ENCODE measurements at places on chromosomes 12 and 14.

DNA sequence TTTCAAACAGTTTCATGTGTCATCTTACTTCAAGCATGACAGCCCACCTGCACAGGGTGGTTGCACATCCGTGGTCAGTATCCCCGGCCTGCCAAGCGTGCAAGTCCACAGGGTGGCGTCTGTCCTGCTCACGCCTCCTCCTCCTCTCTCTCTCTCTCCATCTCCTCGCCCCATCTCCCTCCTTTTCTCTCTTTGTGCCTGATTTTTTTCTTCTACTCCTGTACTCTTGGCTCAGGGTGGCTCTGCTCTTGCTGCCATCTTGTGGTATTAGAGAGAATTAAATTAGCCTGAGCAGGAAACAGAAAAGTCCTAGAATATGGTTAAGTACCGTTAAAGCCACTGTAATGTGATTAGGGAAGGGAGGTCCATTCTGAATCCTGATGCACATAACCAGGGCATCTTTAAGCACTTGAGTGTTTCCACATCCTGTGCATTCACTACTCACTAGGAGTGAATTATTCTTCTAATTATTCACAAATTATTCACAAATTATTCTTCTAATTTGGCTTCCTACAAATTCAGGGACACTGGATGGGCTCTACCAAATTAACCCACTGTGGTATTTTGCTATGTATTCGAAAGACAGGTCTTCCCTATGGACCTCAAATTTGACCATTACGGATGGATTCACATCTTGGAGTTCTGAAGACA lies 25.5 kb upstream of the DTX1 start:
- peak; percentile 21 for DNase-seq

GRCh38 chr12:27996761-27997160 lies 24.2 kb upstream of the PTHLH start:
- no peak for DNase-seq

DNA sequence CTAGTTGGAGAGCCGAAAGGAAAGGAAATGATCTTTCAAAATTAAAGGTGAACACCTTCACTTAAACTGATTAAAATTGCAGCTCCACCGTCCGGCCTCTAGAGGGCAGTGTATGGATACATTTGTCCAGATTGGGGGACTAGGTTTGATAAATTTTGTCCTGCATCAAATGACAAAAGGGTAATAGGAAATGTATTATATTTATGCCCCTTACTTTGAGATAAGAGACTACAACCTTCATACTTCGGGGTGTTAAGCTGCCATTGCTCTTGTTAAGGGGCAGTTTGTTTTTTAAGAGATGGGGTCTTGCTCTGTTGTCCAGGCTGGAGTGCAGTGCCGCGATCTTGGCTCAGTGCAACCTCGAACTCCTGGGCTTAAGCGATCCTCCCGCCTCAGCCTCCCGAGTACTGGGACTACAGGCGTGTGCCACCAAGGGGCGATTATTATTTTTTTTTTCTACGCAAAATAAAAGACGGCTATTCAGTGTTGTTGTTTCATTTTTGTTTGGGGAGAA lies 818 bp upstream of the SUOX start:
- DNase-seq = peak; percentile 24

DNA sequence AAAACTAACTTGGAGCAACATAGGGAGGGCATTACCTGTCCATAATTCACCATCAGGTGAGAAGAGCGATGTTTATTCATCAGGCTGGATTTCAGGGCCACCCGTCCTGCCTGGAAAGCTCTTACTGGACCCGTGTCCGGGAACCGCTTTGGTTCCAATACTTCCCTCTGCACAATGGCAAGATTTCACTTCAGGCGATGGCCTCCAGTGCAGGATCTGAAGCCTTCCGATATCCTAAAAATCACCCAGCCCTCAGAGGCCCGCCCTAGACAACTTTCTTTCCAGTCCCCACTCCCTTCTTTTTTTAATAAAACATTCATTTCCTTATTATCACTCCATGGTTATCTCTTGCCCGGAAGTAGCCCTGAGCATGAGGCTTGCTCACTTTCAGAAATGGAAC lies 92.5 kb downstream of the BCL11B start:
- no peak for DNase-seq

GRCh38 chr12:39464976-39465695 lies 22.2 kb upstream of the KIF21A start:
- DNase-seq = no peak

GRCh38 chr12:40107803-40108620 lies 2.1 kb upstream of the SLC2A13 start:
- DNase-seq = no peak

DNA sequence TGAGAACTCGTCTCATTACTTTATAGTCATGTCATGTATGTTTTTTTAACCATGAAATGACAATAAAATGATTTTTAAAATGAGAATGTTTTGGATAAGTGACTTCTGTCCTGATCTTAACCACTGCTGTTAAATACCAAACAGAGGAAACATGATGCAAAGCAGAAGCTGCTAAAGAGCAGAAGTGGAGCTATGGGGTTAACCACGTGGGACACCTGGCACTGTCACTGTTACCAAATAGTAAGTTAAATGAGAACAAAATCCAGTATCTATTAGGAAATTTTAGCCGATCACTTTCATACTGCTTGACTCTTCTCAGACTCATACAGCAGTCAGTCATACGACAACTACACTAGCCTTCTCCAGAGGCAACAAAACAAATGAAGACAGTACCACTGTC lies 82.4 kb downstream of the SCAF11 start:
- DNase-seq = no peak

- DNase-seq = no peak
Observed at GRCh38 chr14:22291406-22291805, 297.6 kb downstream of the DAD1 start.

GRCh38 chr12:6635375-6635855 lies 344 bp downstream of the LPAR5 start:
- DNase-seq = no peak

DNA sequence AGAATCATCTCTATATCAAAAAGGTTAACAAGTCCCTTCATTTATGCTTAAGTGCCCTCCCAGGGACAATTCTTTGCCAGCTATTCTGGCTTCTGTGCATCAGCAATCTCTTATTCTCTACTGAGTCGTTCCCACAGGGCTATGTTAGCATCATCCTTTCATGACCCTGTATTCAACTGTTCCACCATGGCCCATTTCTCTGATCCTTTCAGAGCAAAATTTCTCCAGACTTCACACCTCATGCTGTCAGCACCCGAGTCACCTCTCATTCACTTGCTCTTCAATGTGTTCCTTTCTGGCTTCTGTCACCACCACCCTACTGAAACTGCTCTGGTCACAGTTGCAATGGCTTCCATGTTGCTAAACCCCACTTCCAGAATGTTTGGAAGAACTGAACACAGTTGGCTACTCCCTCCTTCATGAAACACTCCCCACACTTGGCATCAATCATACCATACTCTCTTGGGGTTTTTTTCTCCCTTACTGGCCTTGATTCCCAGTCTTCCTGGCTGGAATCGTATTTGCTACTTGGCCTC lies 159.5 kb upstream of the HMGA2 start:
- DNase-seq = no peak

DNA sequence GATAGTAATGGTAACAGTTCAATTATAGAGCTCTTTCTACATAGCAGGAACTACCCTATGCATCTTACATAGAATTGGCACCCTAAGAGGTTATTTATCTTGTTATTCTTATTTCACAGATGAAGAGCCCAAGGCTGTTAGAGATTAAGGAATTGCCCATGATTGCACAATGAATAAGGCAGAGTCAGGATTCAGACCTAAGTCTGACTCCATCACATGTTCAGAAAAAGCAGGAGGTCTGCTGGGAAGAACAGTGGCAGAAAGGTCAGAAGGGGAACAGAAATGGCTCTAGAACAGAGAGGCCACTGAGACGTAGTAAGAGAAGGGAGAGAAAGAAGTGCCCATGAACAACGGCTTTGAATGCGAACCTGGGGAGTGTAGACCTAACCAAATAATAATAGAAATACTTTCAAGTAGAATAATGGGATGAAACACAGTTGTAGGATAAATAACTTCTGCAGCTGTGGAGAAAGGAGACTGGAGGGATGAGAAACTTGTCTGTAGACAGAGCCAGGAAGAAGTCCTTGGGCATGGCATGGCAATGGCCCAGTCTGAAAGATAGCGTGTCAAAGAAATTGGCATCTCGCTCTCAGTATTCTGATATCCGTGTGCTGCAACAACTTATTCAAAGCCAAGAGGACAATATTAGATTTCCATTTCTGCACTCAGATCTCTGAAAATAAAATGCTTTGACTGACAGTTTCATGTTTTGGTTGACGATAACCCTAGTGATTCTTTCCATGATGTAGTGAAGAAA lies 17.6 kb downstream of the MYBPC1 start:
- no peak for DNase-seq

DNA sequence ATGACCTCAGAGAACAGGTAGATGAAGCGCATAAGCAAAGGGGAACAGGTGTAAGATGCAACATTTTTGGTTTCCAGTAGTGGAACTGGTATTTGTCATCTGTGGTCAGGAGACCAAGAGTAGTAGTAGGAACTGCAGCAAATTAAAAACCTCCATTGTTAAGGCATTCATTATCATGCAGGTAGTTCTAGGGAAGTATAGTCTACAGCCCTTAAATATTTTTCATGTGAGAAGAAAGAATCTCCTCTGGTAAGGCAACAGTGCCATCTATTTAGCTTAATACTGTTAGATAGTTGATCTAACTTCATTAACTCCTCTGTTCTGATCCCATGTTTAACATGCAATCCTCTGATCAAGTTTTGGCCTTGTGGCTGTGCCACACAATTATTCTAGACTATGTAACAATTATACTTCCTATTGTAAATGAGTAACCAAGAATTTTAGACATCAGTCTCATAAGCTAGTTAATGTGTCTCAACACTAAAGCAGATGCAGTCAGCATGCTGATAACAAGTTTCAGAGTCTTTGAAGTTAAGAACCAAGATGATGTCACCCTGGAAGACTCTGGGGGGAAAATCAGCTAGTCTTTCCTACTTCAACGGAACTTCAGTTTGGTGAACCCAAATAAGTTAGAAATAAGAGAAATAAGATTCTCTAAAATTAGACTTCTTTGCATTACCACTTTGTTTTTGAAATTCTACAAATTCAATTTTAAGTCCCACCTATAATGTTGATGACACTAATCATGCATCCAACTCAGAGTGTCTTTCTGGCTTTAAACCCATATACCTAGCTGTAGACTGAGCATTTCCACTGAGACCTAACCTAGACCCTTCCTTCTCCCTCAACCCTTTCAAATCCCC lies 70.9 kb downstream of the STXBP6 start:
- no peak for DNase-seq

- no peak for DNase-seq
Observed at GRCh38 chr14:77542421-77543239, 44.0 kb upstream of the ISM2 start.

GRCh38 chr12:43676183-43676813 lies 82.3 kb downstream of the PUS7L start:
- DNase-seq = no peak

GRCh38 chr12:116261525-116262100 lies 15.9 kb downstream of the MED13L start:
- no peak for DNase-seq

DNA sequence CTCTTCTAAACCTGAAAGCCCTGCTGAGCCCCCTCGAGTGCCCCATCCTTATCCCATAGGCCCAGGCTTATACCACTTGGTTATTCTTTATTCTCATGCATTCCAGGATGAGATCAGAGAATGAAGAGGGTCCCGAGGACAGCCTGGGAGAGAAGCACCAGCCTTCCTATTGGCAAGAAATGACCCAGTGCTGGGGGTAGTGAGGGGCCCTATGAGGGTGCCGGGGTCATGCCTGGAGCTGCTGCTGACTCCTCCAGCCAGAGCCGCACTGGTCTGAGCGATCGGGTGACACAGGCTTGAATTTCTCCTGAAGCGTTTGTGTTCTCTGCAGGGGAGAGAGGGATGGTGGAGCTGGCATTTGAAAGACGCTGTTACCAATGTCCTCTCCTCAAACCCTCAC lies 18.1 kb downstream of the MORN3 start:
- no peak for DNase-seq

DNA sequence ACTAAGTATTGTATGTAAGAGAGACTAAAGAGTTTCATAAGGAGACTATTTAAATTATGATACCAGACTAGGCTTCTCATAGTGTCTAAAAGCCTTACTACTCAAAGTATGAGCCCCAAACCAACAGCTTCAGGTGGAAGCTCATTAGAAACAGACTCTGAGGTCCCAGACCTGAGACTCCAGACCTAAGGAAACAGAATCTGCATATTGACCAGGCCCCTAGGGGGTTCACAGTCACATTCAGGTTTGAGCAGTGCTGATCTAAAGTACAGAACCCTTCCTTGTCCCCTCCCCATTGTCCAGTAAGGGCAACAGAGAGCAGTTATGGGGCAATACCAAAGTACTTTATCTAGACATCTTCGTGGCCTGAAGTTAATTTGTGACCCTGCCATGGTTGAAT lies 87.7 kb downstream of the SSPN start:
- DNase-seq = no peak

GRCh38 chr12:122646517-122647217 lies 56.5 kb downstream of the HCAR2 start:
- no peak for DNase-seq

DNA sequence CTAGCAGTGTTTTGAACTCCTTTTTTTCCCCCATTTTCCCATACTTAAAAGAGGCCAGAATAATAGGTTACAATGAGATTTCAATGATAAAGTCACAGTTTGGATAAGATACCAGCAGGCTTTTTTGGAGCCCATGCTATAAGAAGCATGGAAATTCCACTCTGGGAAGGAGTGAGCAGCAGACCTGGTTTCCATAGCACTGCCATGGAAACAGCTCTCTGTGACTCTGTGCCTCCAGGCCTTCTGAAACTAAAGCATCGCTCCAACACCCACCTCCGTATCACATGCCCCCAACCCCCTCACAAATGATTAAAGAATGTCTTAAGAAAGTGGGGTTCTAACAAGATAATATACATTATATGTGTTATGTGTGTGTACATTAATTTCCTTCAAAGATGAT lies 165.0 kb downstream of the GRIN2B start:
- DNase-seq = no peak

DNA sequence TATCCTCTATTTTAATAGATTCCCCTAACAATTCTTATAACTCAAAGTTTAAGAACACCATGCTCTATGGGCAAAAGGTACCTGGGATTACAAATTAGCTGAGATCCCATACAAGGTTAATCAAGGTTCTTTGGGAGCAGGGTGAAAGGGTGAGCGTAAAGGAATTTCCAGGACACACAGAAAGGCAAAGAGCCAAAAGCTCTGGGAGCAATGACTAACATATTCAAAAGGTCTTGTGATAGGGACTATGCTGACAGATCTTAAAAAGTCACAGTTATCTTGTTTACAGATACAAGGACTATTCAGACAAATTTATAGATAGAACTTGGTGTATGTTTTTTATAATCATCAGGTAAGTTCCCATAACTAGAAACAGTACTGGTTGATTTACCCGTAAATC lies 19.5 kb upstream of the PPFIBP1 start:
- DNase-seq = no peak

All from NCI-H2081 treated with DMSO at 0.1 percent for 48 hours (cell line).